ENCODE measurements at places on chromosomes 4 and X. TPM values are rescaled to one million over a fixed set of nuclear protein-coding genes. Genes with fewer than 3 reads are reported as not detected.

GRCh38 chrX:119497185-119497584 lies 28.9 kb downstream of the SLC25A5 start:
- DNase-seq, result no peak

DNA sequence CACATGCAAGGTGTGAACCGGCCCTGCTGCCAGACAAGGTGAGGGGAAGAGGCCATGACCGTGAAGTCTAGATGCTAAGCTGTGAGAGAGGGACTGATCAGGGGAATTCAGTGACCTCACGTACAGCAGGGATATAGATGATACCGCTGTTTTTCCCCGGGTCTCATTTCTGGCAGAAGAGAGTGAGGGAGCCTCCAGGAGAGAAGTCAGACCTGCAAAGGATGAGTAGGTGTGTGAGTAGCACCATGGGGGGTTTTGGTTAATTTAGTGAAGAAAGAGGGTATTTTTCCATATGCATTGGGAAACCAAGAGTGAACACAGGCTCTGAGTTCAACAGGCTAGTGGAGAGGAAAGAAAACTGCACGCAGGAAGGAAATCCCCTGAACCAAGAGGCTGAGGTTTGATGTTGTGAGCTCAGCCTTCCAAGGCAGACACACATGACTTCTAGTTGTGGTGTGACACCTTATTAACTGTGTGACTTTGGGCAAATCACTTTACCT lies 127.6 kb upstream of the GATB start:
- DNase-seq, result no peak

DNA sequence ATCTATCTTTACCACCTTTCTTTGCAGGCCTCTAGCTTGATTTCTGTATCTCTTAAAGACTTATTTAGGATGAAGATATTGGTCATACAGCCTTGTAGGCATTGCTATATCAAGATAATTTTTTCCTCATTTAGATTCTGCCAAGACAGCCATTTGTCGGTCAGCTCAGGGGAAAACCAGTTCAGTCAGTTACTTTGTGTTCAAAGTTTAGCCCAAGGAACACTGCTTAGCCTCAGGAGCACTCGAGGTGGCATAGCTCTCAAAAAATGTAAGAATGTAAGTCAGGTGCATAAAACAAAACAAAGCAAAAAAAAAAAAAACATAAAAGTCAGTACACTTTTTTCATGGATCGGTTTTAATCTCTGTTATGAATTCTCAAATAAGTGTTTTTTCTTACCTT lies 43.4 kb downstream of the NRK start:
- DNase-seq, result no peak

GRCh38 chr4:86942185-86942666 lies 7.4 kb downstream of the AFF1 start:
- no peak for DNase-seq

Gene GPR119
- total RNA-seq, result not detected

Gene CXCL9
- total RNA-seq, result not detected

DNA sequence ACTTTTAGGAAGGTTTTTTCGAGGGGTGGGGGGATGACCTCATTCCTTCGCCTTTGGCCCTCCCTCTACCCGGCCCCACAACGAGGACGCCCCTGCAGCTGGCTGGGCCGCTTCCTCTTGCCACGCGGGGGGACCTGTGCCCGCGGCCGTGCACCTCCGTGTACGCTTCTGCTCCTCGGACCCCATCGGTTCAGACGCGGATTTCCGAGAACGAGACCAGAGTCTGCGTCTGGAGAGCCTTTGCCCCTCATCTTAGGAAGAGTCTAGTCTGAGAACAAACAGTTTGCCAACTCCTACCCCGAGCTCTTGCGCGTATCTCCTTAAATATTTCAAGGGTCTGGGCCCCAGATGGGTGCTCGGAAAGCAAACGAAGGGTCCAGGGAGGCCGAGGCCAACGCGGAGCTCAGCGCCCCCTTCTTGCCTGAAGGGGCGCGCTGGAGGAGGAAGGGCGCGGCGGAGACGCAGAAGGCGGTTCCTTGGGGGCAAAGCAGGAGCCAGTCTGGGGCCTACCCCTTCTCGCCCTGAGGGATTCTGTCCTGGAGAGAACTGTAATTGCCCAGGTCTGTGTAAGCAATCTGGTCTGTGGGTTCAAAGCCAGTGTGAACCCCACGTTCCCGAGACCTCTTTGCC lies 3.9 kb upstream of the SFRP2 start:
- DNase-seq, result no peak

DNA sequence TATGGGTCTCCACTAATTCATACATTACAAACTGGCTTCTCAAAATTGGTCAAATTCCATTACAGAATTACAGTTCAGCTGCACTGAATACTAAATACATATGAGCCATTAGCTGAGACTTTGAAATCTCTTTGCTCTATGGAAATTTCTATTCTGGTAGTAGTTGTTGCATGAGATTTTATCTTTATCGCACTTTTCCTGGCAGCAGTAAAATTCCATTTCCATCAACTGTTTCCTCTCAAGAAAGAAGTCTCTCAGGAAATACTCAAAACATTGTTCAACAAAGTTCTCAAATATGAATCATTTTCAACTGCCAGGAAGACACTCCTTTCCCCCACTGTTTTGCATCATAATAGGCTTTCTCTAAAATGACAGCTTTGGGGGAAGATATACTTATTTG lies 51.3 kb downstream of the ATP11C start:
- DNase-seq, result no peak

- no peak for DNase-seq
Observed at GRCh38 chrX:55127692-55128091, 38.9 kb downstream of the PAGE2 start.
